ENCODE measurements at places on chromosomes 1 and 21. TPM values are rescaled to one million over a fixed set of nuclear protein-coding genes. Genes with fewer than 3 reads are reported as not detected.

DNA sequence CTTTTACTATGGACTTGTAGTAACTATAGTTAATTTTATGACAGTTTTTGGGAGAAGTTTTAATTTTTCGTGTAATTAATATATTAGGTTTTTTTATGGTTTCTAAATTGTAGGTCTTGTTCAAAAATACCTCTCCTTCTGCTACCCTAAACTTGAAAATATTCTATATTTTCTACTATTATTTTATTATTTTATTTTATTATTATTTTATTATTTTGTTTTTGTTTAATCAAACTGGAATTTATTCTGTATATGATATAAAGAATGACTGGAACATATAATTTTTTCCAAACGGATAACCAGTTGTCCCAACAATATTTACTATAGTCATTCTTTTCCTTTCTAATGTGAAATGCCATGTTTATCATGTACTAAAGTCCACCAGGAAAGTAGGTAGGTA is 17.1 kb upstream of the AGO4 start:
- no peak for DNase-seq

GRCh38 chr1:224273641-224274040 is 56.3 kb downstream of the NVL start:
- DNase-seq, result no peak

GRCh38 chr1:20610970-20611369 is 22.1 kb downstream of the CDA start:
- DNase-seq, result no peak

GRCh38 chr21:38651570-38651969 is 153.3 kb upstream of the ERG start:
- DNase-seq, result no peak

- DNase-seq, result peak; percentile 53
Observed at GRCh38 chr1:29975036-29975694, 738.8 kb downstream of the PTPRU start.

DNA sequence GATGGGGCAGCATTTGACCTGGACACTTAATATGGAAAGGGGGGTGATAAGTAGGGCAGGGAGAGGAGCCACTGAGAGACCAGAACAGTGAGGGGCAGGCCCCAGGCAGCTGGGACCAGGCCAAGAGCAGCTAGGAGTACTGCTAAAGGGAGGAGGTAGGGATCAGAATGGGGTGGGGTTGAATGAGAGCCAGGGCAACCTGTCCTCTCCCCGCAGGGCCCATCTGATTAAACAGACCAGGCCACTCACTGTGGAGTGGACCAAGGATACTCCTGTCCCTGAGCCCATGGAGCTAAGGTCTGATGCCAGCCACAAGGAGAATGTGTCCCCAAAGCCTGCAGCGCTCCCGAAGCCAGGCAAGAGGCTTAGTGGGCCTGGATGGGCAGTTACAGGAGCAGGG is 2.1 kb downstream of the C1orf167 start:
- no peak for DNase-seq

DNA sequence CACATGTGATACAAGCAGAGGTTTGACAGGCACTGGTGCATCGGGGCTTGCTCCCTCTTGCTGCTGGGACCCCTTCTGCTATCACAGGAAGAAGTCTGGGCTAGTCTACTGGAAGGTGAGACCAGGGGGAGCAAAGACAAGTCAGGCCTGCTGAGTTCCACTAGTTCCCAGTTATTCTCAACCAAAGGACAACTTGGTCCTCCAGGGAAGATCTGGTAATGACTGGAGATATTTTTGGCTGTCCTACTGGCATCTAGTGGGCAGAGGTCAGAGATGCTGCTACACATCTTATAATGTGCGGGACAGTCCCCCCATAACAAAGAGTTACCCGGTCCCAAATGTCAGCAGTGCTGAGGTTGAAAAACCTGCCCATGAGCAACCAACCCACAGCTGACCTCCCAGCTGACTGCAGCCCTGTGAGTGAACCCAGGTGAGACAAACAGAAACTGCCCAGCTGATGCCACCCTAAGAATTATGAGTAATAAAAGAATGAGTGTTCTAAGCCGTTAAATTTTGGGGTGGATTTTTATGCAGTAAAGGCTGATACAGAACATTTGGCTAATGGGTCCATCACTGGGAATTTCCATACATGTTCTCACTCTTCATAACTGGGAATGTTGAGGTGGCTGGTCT is 71.6 kb downstream of the NENF start:
- no peak for DNase-seq

DNA sequence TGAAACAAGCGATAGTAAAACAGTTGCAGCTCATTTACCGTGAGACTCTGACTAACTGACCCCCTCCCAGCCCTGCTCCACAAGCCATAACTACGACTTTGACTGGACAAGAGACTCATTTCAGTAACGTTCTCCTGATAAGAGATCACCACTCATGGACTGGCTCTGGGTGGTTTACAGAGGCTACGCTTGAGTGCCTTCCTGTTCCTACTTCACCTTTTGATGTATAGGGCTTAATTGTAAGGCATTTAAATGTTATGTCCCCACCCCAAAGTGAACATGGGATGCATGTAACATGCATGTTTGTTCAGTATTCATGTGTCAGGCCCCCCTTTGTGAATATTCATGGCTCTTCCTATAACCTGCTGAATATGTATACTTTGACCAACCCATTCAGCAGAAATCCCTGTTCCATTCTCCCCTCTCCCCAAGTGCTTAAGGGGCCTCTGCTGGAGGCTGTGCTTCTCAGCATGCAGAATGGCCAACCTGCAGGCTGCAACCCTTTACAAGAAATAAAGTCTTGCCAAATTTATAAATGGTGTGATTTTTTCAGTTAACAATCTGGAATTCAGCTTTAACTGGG is 50.7 kb upstream of the SPOCD1 start:
- DNase-seq, result no peak

DNA sequence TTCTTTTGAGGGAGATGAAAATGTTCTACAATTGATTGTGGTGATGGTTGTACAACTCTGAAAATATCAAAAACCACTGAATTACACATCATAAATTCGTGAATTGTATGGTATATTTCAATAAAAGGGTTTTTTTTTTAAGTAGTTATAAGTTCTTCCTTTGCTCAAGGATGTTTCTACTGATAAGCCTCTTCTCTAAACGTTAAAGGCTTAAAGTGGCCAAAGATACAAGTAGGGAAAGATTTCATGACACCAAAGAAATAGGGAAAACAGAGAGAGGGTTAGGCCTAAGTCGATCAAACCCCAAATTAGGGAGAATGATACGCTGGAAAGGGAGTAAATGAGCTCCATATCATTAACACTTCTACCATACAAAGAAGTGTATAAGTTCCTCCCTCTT is 4.1 kb downstream of the KDM5B start:
- no peak for DNase-seq

- no peak for DNase-seq
Observed at GRCh38 chr1:241606544-241606943, 33.6 kb downstream of the CHML start.

DNA sequence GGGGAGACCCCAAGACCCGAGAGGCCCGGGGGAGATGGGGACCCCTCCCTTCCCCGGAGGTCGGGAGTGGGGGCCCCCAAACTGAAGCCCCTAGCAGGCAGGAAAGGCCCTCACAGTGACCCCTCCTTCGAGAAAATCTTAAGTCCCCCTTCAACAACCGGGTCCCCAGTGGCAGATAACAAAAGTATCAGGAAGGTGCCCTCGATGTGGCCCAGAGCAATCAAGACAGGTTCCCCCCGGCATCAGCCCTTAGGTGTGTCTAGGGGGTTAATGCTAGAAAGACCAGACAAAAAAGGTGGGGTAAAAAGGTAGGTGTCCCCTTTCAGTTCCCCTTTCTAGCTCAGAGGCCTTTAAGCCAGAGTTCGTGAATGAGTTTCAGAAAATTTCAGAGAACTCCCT is 282 bp upstream of the ECE1 start:
- DNase-seq, result no peak

- DNase-seq, result no peak
Observed at GRCh38 chr1:65238010-65238409, 71.3 kb upstream of the DNAJC6 start.

- no peak for DNase-seq
Observed at GRCh38 chr21:41349619-41350390, 12.0 kb upstream of the MX2 start.

GRCh38 chr1:21024918-21025317 is 151.8 kb downstream of the EIF4G3 start:
- DNase-seq, result no peak

DNA sequence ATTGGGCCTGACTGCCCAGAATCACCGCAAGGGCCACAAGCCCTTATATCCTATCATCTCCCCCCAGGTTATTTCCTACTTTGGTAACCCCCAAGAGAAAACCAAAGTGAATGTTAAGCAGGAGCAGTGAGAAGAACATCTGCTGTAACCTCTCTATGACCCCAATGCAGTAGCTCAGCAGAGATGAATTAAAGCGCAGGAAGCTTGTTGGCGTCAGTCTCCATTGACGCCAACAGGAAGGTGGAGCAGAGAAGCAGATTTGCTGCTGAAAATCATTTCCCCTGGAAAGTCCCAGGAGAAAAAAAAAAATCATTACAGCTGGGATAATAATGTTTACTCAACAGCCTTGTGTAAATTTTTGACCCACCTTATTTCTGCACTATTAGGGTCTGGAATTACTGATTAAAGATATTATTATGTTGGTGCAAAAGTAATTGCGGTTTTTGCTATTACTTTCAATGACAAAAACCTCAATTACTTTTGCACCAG is 33.2 kb upstream of the FAM163A start:
- DNase-seq, result no peak

GRCh38 chr1:102858695-102859094 is 249.6 kb downstream of the COL11A1 start:
- no peak for DNase-seq

- no peak for DNase-seq
Observed at GRCh38 chr1:198909973-198910372, 271.1 kb downstream of the PTPRC start.

DNA sequence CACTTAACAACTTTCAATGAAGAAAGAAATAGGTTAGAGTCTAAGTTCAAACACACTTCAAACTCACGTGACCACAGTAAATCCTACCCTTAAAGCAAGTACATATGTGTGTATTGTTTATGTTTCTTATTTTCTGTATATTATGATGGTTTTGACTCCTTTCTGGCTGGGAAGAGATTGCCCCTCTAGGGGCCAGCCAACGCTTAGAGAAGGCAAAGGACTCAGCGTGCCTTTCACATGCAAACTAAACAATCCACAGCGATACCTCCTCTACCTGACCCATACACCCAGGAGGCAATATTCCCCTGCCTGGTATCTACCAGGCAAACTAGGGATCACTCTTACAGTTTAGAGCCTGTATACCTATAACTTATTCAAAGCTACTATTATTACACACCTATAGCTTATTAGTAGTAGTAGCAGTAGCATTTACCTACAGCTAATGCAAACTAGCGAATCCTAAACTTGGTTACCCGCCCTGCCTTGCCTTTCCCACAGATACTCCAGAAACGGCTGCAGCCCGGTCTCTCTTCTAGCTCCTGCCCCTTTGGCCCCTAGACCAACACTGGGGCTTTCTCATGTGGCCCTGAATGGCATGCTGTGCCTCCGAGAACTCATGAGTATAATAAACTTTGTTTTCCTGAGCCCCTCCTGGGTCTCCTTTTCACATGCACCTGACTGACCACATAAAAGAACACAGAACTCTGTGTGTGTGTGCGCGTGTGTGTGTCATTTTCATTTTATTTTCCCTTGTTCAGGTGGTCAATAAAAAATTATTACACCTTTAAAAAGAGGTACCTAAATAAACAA is 14.0 kb downstream of the NRIP1 start:
- DNase-seq, result no peak

- peak; percentile 26 for DNase-seq
Observed at GRCh38 chr1:19006000-19006399, 49.5 kb upstream of the IFFO2 start.

GRCh38 chr1:52179073-52179472 is 37.2 kb downstream of the ZFYVE9 start:
- DNase-seq, result no peak

GRCh38 chr1:195789321-195789720 is 818.9 kb downstream of the KCNT2 start:
- no peak for DNase-seq

Gene OVAAL
- not detected for total RNA-seq

Gene C4BPA
- 1.0 TPM for total RNA-seq

Gene REG4
- total RNA-seq, result not detected

Gene EPRS1
- 155 TPM for total RNA-seq

Gene GPR25
- not detected for total RNA-seq

Gene PTGS2
- 78.2 TPM for total RNA-seq

Gene FLG
- not detected for total RNA-seq

Gene SPRR2B
- not detected for total RNA-seq
